ENCODE measurements at places on chromosomes 13 and 19.

DNA sequence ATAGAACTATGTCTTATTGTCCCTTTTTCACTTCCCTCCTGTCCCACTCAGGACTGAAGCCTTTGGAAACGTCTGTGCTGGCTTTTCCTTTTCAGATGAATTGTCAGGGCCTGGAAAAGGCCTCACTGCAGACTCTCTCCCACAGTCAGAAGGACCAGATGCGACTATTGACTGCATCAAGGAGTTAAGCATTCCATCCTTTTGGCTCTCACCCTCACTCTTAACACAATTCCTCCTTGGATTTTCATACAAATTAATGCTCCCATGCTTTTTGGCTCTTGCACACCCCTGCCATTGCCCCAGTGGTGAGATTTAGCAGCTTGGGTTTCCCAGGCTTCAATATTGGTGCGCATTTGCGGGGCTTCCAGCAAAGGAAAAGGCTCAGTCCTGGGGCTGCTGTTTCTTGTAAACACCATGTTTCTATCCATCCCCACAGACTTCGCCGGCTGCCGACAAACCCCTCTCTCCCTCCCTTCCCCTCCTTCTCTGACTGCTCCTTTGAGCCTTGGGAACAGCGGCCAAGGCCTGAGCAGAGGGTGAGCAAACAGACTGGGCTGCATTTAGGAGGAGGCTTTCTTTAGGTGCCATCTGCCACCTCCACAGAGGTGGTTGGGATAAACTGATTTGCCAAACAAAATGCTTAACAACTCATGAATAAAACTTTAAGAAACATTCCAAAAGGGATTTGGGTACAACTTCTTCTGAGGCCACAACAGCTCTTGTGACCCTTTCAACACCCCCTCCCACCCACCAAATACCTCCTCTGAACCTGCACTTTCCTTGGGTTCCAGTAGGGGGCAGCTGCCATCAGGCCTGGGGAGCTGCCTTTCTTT, 48.6 kb upstream of the PCDH8 start:
- DNase-seq, result no peak

DNA sequence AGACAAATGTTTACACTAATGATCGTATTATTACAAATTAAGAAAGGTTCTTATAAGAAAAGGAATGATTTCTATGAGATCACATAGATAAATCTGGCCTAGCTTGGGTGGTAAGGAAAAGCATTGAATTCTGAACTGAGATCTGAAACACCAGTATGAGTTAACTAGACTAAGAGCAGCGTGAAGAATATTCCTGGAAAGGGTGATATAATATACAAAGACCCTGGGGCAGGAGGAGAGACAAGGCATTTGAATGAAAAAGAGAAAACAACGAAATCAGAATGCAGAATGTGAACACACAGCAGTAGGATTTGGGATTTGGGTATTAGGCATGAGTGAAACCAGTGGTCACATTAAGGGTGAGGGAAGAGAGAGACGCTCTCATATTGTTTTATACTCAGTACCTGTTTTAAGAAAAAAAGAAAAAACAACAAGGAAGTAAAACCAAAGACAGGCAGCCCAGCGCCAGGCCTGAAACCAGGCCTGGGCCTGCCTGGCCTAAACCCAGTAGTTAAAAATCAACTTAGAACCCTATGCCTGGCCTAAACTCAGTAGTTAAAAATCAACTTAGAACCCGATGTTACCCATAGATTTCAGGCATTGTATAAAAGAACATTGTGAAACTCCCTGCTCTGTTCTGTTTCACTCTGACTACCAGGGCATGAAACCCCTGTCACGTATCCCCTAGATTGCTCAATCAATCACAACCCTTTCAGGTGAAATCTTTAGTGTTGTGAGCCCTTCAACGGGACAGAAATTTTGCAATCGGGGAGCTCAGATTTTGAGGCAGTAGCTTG, 287.1 kb downstream of the ITGBL1 start:
- no peak for DNase-seq

DNA sequence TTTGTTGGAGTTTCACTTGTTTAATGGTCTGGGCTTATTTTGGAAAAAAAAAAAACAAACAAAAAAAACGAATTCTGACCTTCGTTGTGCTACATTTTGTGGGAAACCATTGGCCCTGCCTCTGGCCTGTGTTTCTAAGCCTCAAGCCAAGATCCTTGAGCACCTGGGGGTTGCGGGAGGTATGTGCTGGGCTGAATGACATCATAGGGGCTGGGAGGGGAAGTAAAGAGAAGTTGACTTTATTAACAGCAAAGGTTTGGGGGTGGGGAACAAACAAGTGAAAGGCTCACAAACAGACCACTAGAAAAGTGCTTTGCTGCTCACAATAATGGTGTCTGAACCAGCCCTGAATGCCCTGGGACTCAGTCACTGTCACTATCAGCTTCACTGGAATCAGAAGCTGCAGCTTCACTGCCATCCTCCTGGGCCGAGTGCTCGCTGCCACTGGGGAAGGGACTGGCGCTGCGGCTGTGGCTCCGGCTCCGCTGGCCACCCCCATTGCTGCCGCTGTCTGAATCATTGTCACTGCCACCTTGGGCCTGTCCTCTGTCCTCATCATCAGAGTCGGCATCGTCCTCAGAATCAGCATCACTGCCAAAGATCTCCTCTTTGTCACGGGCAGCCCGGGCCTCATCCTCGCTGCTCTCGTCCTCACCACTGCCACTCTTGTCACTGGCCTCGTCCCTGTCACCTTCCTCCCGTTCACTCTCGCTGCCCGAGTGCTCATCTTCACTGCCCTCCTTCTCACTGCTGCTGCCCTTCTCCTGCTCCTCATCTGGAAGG, 5.1 kb downstream of the PAF1 start:
- DNase-seq, result no peak

DNA sequence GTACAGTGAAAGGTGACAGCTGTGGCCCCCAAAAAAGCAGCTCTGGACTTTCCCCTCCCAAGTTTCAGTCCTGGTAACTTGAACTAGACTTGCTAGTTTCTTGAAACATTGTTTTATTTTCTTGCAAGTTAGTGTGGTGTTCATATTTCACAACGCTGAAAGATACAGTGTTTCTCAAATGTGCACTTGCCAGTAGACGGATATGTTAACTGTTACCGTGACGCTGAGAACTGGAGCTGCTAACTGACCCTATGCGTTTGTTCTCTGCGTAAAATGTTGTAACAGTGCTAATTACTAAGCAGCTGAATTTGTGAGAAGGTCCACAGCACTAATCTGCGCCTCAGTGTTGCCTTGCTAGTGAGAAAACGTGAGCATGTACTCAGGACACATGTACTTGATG, 79.6 kb downstream of the GGACT start:
- DNase-seq, result no peak

DNA sequence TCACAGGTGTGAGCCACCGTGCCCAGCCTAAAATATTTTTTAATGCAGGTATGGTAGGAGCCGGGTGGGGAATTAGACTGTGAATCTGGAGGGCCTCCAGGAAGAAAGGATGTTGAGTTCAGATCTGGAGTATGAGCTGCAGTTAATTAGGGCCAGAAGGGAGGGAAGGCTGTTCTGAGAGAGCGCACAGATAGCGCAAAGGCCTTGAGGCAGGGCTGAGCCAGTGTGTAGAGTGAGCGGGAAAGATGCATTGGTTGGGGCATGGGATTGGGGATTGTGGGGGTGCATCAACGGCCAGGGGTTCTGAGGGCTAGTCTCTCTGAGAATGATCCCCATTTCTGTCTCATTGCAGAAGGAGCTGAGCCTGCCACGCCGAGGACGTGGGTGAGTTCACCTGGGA, 9.7 kb downstream of the MAST3 start:
- DNase-seq, result no peak

Data from activated T-helper 1 cell treated with anti-CD3 and anti-CD28 coated beads, Interleukin-12 subunit alpha, Interleukin-12 subunit beta, Interleukin-2, Interleukin-4 antibody, amounts not matched to agents 30 ng/mL and 10 ng/mL and 1 ng/mL, durations not matched to agents 14 hours and 24 hours and 36 hours (primary cell).